Posterior vena cava (tissue), 2 donors: ENCODE measurements at places on chromosomes 11 and 22.

DNA sequence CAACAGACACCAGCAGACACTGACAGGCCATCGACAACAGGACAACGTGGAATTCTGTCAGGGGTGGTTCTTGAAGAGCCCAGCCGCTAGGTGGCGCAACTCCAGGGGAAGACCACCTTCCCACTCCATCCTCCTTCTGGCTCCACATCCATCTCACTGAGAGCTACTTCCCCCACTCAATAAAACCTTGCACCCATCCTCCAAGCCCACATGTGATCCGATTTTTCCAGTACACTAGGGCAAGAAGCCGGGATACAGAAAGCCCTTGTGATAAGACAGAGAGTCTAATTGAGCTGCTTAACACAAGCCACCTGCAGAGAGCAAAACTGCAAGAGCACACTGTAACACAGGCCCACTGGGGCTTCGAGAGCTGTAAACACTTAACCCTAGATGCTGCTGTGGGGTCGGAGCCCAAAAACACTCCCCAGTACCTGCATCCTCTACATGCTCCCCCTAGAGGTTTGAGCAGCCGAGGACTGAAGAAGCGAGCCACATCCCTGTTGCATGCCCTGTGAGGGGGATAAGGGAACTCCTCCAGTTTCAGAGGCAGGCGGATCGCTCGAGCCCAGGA, 11.5 kb upstream of the RAB39A start:
- no peak for DNase-seq

GRCh38 chr11:30917266-30917665, 331.1 kb upstream of the MPPED2 start:
- no peak for DNase-seq

GRCh38 chr11:35321111-35321510, 98.2 kb downstream of the SLC1A2 start:
- no peak for DNase-seq

- DNase-seq = peak; percentile 78
Measured at GRCh38 chr11:70501933-70502540, 103.7 kb downstream of the CTTN start.

- DNase-seq = no peak
Measured at GRCh38 chr11:32332990-32333319, 102.4 kb downstream of the WT1 start.

DNA sequence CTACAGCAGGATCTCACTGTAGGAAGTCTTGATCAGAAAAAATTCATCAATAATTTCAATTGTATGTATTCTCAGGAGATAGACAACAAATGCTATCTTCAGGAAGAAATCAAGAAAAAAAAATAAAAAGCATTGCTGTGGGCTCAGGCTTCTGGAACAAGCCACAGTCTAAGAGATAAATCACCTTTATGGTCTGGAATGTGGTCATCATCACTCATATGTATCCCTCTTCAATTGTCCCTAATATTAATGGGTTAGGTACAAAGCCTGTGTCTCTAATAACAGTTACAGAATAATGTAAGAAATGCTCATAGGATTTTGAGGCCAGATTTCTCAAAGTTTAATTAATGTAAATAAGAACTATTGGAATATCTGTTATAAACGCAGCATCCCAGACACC, 305.9 kb upstream of the ANO3 start:
- no peak for DNase-seq

GRCh38 chr11:95547186-95547585, 242.4 kb downstream of the FAM76B start:
- DNase-seq = no peak

GRCh38 chr22:37298748-37299495, 16.6 kb downstream of the CYTH4 start:
- no peak for DNase-seq

DNA sequence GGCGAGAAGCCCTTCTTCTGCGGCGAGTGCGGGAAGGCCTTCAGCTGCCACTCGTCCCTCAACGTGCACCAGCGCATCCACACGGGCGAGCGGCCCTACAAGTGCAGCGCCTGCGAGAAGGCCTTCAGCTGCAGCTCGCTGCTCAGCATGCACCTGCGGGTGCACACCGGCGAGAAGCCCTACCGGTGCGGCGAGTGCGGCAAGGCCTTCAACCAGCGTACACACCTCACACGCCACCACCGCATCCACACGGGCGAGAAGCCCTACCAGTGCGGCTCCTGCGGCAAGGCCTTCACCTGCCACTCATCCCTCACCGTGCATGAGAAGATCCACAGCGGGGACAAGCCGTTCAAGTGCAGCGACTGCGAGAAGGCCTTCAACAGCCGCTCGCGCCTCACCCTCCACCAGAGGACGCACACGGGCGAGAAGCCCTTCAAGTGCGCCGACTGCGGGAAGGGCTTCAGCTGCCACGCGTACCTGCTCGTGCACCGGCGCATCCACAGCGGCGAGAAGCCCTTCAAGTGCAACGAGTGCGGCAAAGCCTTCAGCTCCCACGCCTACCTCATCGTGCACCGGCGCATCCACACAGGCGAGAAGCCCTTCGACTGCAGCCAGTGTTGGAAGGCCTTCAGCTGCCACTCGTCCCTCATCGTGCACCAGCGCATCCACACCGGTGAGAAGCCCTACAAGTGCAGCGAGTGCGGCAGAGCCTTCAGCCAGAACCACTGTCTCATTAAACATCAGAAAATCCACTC, 12.2 kb downstream of the ZNF74 start:
- no peak for DNase-seq

DNA sequence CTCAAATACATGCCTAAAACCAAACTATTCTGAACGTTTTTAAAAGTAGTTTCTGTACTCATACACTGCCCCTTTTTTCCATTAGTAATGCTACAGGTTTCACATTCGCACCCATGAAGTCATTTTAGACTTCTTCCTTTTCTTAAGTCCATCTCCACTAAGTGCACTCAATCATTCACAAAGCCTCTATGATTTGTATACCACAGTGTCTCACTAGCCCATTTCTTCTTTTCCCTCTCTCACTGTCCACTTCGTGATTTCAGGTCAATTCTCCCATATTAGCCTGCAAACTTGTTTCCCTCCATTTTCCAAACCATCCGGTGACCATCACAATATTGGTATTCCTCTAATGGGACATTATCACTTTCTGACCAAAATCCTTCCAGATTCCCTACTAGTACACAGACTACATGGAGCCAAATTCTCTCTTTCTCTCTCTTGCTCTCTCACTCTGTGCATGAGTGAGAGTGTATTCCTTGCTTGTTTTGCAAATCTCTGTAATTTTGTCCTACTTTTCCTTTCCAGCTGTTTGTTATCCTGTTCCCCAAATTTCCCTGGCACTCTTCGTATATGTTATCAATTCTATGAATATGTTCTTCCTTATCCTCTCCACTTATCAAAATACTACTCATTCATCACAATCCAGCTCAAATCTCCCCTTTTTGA, 3.4 kb upstream of the ZC3H12C start:
- DNase-seq = no peak

DNA sequence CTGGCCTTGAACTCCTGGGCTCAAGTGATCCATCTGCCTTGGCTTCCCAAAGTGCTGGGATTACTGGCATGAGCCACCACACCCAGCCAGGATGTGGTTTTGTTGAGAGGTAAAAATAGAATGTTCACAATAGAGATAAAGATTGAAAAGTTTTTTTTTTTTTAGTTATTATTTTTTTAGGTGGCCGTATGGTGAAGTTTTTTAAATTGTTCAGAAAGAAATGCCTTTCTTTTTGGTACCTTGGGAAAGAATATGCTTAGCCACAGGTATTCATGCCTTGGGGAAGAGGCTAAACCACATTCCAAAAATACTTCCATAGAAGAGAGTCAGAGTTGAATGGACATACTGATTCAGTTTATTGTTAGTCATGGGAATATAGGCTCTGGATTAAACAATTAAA, 143.4 kb downstream of the C11orf91 start:
- no peak for DNase-seq

GRCh38 chr11:19873730-19874129, 161.1 kb downstream of the NAV2 start:
- DNase-seq = no peak

- DNase-seq = no peak
Measured at GRCh38 chr11:119586181-119586580, 142.8 kb downstream of the NECTIN1 start.

DNA sequence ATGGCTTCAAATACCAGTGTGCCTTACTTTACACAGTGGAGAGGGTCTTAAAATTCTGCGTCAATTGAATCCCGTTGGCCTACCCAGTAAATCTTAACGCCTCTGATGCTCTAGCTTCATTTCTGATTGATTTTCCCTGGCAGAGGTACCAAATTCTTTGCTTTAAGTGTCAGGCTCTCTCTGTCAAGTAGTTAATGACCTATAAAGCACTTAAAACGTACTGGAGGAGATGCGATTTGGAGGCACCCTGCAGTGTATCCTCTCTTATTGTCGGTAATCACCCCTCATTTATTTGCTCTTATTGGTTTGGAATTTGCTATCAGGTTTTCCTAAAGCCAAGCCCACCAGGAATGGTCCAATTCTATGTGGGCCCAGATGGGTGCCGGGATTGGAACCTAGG, 59.2 kb downstream of the NFAM1 start:
- no peak for DNase-seq

- peak; percentile 99 for DNase-seq
Measured at GRCh38 chr11:67606492-67607295, at the start of gene NDUFV1. TSS of gene NDUFV1 (plus strand) at chr11:67606936. CDS start at chr11:67607005, 69 bp downstream.

DNA sequence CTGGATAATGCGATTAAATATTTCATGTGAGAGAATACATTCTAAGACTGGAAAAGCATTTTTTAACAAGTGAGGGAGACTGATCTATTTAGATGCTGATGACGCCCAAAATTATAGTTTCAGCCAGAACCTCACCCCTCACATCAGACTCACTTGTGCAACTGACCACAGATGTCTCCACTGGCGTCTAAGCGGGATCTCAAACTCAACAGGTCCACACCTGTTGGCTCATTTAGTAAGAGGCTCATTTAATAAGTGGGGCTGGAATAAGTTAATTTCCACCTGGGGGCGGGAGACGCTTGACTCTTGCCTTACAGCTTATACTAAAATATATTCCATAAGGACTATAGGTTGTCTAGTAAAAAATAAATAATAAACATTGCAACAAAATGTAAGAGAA, 47.5 kb downstream of the MORC2 start:
- no peak for DNase-seq

DNA sequence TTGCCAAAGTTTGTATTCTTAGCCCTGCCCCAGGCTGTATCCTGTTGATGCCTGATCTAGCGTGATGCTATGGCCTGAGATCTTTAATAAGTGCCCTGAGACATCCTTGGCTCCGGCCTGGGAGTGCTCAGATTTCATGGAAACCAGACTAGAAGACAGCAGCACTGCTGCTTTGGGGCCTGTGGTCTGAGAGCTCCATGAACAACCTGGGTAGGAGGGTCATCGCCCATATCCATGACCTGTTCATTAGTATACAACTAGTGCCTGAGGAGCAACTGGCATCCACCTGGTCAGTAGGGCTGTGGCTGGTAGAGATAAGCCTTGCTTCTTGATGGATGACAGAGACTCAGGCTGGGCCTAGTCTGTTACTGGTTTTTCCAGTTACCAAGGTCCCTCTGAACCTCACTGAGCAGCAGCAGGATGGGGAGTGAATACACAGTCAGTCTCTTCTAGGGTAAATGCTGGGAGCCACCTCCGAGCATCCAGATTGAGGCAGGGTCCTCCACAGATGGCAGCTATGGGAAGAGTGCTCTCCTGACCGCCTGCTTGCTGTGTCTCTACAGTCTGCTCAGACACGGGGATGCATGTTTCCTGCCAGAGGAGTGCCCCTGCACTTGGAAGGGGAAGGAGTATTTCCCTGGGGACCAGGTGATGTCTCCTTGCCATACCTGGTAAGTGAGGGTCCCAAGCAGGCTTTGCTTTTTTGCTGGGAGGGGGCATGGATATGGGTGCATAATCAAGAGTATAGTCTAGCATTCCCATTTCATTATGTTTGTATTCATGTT, 39.0 kb downstream of the OTOG start:
- no peak for DNase-seq
